ENCODE measurements at places on chromosomes 2 and 18. TPM values are rescaled to one million over a fixed set of nuclear protein-coding genes. Genes with fewer than 3 reads are reported as not detected.

Gene FAM237A
- total RNA-seq, result not detected

Gene UCN
- total RNA-seq, result 3.4 TPM

Gene DSG1
- total RNA-seq, result not detected

Gene SPP2
- total RNA-seq, result not detected

Gene MPP4
- total RNA-seq, result not detected

Gene HOXD4
- 6.2 TPM for total RNA-seq

Gene MRO
- total RNA-seq, result 1.3 TPM

Gene KLHL41
- total RNA-seq, result 0.65 TPM

Gene LINC00305
- not detected for total RNA-seq

Gene AGXT
- total RNA-seq, result 0.33 TPM

Gene ALPP
- total RNA-seq, result not detected

Measured in subcutaneous adipose tissue (tissue), 4 donors.